ENCODE measurements at places on chromosomes 4 and X. TPM values are rescaled to one million over a fixed set of nuclear protein-coding genes. Genes with fewer than 3 reads are reported as not detected.

DNA sequence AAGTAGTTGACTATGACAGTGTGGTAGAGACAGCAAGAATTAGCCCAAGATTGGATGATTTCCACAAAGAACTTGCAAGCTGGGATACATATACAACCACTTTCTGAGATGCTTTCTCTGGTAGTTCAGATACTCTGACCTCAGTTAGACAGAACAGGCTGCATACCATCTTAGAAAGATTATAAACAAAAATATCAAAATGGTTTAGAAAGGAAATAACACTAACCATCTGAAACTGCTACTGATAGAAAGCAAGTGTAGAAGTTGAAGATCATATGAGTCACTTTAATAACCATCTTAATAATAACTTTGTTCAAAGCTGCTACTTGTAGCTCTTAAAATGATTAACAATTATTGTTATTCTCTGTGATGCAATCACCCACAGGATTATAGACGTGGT is 255.4 kb upstream of the TTC29 start:
- DNase-seq, result no peak

- DNase-seq, result no peak
Measured at GRCh38 chr4:165312506-165312905, 15.0 kb upstream of the MSMO1 start.

GRCh38 chr4:152220201-152220666 is 315.7 kb downstream of the FBXW7 start:
- DNase-seq, result no peak

DNA sequence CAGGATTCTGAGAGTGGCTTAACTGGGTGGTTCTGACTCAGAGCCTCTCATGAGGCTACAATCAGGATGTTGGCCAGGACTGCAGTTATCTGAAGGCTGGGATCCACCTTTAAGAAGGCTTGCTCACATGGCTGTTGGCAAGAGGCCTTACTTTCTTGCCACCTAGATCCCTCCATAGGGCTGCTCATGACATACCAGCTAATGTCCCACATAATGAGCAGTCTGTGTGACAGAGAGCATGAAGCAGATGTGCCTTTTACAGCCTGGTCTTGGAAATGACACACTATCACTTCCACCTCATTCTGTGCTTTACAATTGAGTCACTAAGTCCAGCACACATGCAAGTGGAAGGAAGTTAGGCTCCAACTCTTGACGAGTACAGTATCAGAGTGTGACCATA is 4.3 kb upstream of the RBM3 start:
- no peak for DNase-seq

DNA sequence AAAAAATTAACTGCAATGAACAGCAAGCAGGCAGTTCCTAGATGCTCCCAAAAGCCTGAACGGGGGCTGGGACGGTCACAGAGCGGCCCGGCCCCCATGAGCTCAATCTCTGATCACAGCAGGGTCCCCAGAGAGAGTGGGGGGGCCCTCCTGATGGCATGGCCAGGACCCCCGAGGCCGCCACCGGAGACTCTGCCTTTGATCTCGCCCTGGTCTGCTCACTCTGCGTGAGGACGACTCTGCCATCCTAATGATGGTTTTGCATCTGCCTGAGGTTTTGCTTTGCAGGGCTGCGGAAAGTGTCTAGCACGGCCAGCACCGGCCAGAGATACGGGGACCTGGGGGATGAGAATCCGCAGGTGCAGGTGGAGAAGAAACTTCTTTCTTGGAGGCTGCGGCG is 103.8 kb downstream of the SHOX start:
- DNase-seq, result no peak

DNA sequence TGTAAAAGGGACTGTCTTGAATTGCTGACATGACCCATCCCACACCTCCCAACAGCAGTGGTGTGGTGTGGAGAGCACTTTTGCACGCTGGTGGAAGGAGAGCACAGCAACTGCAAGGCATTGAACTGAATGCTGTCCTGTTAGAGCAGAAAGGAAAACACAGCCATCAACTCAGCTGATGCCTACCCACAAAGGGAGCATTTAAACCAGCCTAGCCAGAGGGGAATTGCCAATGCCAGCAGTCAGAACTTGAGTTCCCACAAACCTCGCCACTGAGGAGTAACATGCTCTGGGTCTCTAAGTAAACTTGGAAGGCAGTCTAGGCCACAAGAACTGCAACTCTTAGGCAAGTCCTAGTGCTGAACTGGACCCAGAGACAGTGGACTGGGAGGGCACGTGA is 31.9 kb downstream of the MAGED4 start:
- DNase-seq, result no peak

- no peak for DNase-seq
Measured at GRCh38 chr4:60790608-60791007, 409.5 kb upstream of the ADGRL3 start.

DNA sequence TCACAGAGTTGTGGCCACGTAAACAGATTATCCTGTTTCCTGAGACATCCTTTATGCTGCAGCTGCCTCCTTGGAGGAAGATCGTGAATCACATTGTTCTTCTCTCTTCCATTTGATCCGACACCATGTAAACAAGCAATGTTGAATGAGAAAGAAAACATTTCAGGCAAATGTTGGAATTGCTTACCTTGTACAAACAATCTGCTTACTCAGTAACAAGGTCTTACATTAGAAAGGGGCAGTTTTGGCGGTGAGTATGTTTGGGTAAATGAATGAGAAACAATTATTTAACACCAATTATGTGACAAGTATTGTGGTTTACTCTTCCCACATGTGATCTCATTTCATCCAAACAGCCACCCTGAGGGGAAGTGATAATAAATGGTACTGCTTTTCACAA is 637.8 kb downstream of the RAB28 start:
- DNase-seq, result no peak

DNA sequence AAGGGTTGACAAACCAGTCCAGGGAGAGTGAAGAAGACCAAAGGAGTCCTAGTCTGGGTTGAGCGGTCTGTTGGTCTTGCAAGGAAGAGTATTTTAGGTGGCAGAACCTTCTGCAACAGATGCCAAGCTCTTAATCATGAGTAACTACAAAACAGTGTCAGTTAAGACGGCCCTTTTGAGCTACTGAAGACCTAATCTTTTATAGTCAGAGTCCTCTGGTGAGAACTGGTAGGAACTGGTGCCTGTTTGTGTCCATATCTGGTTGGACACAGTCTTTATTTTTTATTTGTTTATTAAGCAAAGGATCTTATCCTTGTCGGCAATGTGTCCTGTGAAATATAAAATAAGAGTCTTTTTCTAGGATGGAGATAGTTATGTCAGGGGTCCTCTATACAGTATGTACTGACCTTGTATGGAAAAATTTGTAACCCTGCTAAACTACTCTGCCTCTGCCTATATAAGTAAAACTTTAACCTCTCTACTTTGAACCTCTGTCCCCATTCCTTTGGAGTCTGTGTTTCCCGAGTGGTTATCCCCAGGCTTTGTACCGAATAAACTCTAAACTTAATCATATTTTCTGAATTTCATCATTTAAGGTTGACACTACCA is 47.1 kb downstream of the FAM13A start:
- DNase-seq, result no peak

DNA sequence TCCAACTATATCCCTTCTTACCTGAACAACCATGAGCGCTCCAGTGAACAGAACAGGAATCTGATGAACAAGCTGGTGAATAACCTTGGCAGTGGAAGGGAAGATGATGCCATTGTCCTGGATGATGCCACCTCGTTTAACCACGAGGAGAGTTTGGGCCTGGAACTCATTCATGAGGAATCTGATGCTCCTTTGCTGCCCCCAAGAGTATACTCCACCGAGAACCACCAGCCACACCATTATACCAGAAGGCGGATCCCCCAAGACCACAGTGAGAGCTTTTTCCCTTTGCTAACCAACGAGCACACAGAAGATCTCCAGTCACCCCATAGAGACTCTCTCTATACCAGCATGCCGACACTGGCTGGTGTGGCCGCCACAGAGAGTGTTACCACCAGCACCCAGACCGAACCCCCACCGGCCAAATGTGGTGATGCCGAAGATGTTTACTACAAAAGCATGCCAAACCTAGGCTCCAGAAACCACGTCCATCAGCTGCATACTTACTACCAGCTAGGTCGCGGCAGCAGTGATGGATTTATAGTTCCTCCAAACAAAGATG is 870.2 kb downstream of the ADGRL3 start:
- DNase-seq, result no peak

DNA sequence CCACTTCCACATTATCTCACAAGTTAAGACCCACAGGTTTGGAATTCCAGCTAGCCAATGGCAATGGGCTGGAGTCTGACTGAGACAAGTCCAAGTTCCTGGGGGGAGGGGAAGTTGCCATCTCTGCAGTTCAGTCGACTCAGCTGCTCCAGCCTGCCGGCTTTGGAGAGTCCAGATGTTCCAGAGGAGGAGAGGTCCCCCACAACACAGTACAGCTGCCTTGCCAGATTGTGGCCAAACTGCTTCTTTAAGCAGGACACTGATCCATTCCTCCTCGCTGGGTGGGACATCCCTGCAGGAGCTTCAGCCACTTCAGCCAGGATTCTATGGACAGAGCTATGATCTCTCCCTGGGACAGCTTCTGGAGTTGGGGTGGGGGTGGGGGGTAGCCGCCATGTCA is 199.2 kb downstream of the EDA start:
- no peak for DNase-seq

DNA sequence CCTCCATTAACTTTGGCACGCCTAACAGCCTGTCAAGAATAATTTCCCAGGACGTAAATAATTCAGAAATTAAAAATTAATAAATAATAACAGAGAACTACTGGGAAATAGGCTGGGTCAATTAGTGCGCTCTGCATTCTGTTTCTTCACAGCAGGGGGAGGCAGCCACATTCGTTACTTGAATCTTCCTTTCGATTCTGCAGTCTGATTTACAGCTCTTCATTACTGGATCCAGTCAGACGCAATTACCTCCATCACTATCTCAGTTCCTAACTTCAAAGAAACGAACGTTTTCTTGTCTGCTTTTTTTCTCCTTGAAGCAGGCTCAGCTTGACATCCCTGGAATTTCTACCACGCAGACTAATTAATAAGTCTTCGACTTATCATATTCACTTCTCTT is 9.0 kb upstream of the RPL34 start:
- peak; percentile 21 for DNase-seq

- peak; percentile 89 for DNase-seq
Measured at GRCh38 chr4:7103031-7103606, 35.3 kb upstream of the GRPEL1 start.

- no peak for DNase-seq
Measured at GRCh38 chr4:15325987-15326386, 101.8 kb upstream of the C1QTNF7 start.

GRCh38 chrX:149938427-149938880 is at the start of gene EOLA2:
Gene EOLA2, minus strand, starts transcription at chrX:149938491. Its CDS starts 4,617 bp downstream, at chrX:149933874.
- DNase-seq, result peak; percentile 82

DNA sequence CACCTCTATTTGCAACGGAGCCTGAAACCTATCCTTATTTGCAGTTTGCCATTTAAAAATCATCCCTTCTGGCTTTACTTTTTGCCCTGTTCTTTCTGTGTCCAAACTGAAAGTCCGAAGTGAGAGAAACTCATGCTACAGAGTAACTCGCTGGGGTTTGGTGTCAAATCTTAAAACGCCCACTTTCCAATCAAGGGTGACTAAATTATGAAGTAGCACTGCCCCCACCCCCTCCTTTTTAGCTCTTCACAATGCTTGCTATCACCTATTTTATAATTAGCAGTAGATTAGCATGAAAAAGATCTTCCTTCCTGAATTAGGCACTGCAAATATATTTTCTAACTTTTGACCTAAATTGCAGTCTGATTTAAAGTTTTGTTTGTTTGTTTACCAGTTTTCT is 52.5 kb downstream of the VGLL1 start:
- no peak for DNase-seq

DNA sequence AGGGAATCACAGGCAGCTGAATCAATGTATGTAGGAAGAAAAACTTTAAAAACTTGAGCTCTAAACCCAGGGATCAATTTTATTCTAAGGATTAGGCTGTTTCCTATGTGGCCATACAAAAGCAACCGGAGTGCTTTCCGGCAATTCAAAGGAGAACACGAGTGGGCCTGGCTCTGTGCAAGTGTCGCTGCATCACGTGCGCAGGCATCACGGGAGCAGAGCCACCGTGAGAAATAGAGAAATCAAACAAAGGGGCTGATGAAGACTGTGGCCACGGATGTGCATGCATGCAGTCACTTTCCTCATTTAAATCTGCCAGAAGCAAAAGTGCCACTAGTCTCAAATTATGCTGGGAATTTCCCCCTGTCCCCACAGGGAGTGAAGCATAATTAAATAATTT is 196.9 kb downstream of the NSUN7 start:
- no peak for DNase-seq

The WDFY3 gene
- 7.2 TPM for total RNA-seq

The GATA1 gene
- 0.49 TPM for total RNA-seq

The HAND2 gene
- not detected for total RNA-seq

The NPY1R gene
- not detected for total RNA-seq

The NEIL3 gene
- 0.45 TPM for total RNA-seq

The NUDT10 gene
- not detected for total RNA-seq

The EREG gene
- total RNA-seq, result 23.3 TPM

Measured in natural killer cell (primary cell).